ENCODE measurements at places on chromosomes 6 and 20. TPM values are rescaled to one million over a fixed set of nuclear protein-coding genes. Genes with fewer than 3 reads are reported as not detected.

- H3K4me3 ChIP-seq = peak overlapping the region; percentile 88
- no peaks in the 10 kb centered on the region for H3K27me3 ChIP-seq
- no peak for DNase-seq
- H3K36me3 ChIP-seq = peaks cover 1% of the 10 kb centered on the region
Measured at GRCh38 chr20:37526839-37527637, 638 bp downstream of the BLCAP start.

GRCh38 chr20:48054051-48054450, 268.8 kb upstream of the SULF2 start:
- H3K27ac ChIP-seq = no peak overlapping the region
- no peak for DNase-seq
- H3K27me3 ChIP-seq = peaks cover 4% of the 10 kb centered on the region
- no peaks in the 10 kb centered on the region for H3K4me1 ChIP-seq
- H3K36me3 ChIP-seq = peaks cover 1% of the 10 kb centered on the region

Gene PRKN
- 2.5 TPM for total RNA-seq

DNA sequence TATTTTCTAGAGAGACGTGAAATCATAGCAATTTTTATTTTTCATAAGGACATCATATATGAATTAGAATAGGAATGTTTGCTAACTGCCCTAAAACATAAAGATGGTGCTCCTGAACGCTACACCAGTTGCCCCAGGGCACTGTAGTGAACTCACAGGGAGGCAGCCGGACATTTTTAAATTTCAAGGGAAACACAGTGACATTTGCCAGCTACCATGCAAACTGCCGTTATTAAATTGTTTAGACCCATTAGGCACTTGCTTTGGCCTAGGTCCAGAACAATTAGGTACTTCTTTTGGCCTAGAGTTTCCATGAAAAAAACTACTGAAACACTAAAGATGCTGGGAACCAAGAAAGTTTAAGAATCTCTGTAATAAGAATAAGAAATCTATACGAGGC, 24.9 kb upstream of the CFAP206 start:
- H3K27me3 ChIP-seq = no peaks in the 10 kb centered on the region
- H3K4me3 ChIP-seq = no peak overlapping the region
- no peak for DNase-seq
- H3K4me1 ChIP-seq = no peaks in the 10 kb centered on the region

DNA sequence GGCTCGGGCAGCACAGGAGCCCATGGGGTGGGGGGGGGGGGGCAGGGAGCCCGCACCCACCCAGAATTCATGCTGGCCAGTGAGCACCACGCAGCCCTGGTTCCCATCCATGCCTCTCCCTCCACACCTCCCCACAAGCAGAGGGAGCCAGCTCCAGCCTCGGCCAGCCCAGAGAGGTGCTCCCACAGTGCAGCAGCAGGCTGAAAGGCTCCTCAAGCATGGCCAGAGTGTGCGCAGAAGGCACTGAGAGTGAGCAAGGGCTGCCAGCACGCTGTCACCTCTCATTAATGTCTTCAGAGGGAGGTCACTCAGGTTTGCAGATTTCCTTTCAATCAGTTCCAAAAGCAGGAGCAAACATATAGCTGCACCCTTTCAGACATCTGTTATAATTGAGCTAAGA, 32.4 kb downstream of the GSTA4 start:
- H3K36me3 ChIP-seq = no peaks in the 10 kb centered on the region
- no peak overlapping the region for H3K27ac ChIP-seq
- DNase-seq = no peak
- H3K27me3 ChIP-seq = no peaks in the 10 kb centered on the region
- no peak overlapping the region for H3K4me3 ChIP-seq
- no peaks in the 10 kb centered on the region for H3K4me1 ChIP-seq

GRCh38 chr20:39195582-39196021, 233.5 kb downstream of the DHX35 start:
- no peaks in the 10 kb centered on the region for H3K4me1 ChIP-seq
- DNase-seq = no peak
- H3K27me3 ChIP-seq = peaks cover 19% of the 10 kb centered on the region
- no peak overlapping the region for H3K27ac ChIP-seq

Gene ASF1A
- 45.6 TPM for total RNA-seq

Gene C20orf204
- 28.6 TPM for total RNA-seq

DNA sequence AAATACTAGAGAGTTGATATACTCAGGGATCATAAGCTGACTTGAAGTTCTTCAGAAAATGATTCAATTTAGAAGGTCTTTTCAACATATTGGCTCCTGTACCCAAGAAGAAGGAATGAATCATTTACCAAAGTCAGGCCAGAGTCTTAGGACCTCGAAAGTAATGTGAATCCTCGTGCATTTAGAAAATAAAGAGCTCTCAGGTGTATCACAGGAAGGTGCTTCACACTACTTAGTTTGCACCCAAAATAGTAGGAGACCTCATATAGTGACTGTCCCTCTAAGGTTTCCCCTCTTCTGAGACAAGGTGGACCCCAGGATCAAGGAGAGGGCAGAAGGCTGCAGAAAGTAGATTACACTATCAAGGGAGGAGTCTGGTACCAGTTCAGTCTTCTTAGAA, 71.8 kb downstream of the F13A1 start:
- no peak for DNase-seq
- no peak overlapping the region for H3K4me3 ChIP-seq
- H3K4me1 ChIP-seq = no peaks in the 10 kb centered on the region
- no peak overlapping the region for H3K27ac ChIP-seq

DNA sequence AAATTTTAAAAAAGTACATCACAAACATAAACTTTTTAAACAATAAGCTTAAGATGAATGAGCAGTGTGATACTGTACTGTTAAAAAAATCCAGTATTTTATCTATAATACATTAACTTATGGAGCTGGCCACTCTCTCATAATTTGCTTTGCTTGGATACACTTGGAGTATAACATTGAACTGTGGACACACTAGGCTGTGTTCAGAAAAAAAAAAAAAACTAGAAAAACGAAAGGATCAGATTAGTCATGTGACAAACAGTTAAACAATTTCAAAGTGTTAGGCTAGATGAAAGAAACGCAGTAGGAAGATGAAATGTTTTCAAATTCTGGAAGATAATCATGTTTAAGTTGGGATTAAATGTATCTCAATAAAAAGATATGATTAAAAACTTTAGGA, 220.0 kb downstream of the GRIK2 start:
- no peaks in the 10 kb centered on the region for H3K36me3 ChIP-seq
- H3K27ac ChIP-seq = no peak overlapping the region
- no peaks in the 10 kb centered on the region for H3K27me3 ChIP-seq
- no peaks in the 10 kb centered on the region for H3K4me1 ChIP-seq
- DNase-seq = no peak

- no peak overlapping the region for H3K4me3 ChIP-seq
- H3K36me3 ChIP-seq = no peaks in the 10 kb centered on the region
- no peak for DNase-seq
- H3K27me3 ChIP-seq = peaks cover 9% of the 10 kb centered on the region
Measured at GRCh38 chr6:166278579-166279392, 29.4 kb downstream of the PRR18 start.

DNA sequence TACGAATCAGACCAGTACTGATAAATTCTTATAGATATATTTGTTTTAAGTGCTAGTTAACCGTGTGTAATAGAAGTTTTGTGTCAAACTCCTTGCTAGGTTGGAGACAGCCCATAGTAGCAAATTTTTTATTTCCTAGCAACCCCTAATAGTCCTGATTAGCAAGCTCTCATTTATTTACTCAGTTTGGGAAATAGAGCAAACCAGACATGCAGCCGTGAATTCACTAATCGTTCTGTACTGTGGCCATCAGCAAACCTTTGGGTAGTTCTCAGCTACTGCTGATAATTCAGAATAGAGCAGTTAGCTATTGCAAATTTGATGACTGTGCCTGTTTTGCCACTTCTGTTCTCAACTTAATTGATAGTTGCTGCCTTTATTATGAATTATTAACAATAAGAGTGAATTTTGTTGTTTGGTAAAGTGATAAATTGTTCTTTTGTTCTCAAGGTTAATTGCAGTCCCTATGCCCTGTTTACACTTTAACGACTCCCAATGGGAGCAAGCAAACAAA, 215.8 kb downstream of the GRM1 start:
- H3K4me1 ChIP-seq = no peaks in the 10 kb centered on the region
- DNase-seq = no peak
- no peak overlapping the region for H3K4me3 ChIP-seq
- H3K27ac ChIP-seq = no peak overlapping the region

GRCh38 chr6:72461144-72461543, 160.7 kb upstream of the KCNQ5 start:
- peaks cover 17% of the 10 kb centered on the region for H3K27me3 ChIP-seq
- H3K4me1 ChIP-seq = no peaks in the 10 kb centered on the region
- no peak overlapping the region for H3K4me3 ChIP-seq
- H3K36me3 ChIP-seq = no peaks in the 10 kb centered on the region
- DNase-seq = no peak
- H3K27ac ChIP-seq = no peak overlapping the region

Gene C6orf47
- 22.5 TPM for total RNA-seq

DNA sequence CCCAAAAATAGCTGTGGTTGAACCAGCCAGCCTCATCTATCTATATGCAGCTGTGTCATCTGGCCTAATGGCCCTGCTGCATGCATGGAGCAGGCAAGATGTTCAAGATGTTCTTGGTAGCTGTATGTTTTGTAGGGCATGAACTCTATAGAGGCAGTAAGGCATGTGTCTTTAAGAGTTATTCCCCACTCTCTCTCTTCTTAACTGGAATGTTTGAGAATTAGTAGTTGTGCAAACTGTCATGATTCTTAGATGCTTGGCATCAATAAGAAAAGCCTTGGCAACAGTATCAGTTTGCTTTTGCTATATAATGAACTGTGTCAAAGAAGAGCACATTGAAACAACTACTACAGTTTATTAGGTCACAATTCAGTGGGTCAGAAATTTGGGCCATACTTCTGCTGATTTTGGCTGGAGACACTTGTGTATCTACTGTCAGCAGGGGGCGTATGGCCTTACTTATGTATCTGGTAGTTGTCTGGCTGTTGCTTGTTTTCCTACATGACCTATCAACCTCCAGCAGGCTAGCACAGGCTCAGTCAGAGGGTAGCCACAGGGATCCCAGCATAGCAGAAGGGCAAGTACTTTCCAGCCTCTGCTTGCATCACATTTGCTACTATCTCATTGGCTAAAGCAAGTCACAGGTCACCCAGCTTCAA, 56.1 kb upstream of the LAMP5 start:
- H3K27ac ChIP-seq = no peak overlapping the region
- no peak for DNase-seq
- no peaks in the 10 kb centered on the region for H3K27me3 ChIP-seq
- no peaks in the 10 kb centered on the region for H3K4me1 ChIP-seq
- no peaks in the 10 kb centered on the region for H3K36me3 ChIP-seq
- no peak overlapping the region for H3K4me3 ChIP-seq

DNA sequence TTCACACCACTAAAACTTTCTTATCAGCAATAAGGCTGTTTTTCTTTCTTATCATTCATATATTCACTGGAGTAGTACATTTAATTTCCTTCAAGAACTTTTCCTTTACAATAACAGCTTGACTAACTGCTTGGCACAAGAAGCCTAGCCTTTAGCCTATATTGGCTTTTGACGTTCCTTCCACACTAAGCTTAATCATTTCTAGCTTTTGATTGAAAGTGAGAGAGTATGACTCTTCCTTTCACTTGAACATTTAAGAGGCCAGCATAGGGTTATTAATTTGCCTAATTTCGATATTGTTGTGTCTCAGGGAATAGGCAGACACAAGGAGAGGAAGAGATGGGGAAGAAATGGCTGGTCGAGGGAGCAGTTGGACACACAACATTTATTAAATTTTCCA, 23.6 kb downstream of the THEMIS start:
- peak overlapping the region; percentile 53 for H3K27ac ChIP-seq
- no peak for DNase-seq
- H3K4me3 ChIP-seq = peak overlapping the region; percentile 81
- H3K27me3 ChIP-seq = no peaks in the 10 kb centered on the region

GRCh38 chr6:13297391-13297790, 30.9 kb downstream of the TBC1D7 start:
- H3K4me1 ChIP-seq = peaks cover 5% of the 10 kb centered on the region
- no peak for DNase-seq
- H3K4me3 ChIP-seq = no peak overlapping the region
